HCT116 (cell line): ENCODE measurements at places on chromosomes 6 and 20. TPM values are rescaled to one million over a fixed set of nuclear protein-coding genes. Genes with fewer than 3 reads are reported as not detected.

WFDC2 gene
- total RNA-seq: 1.1 TPM

CTNNBL1 gene
- total RNA-seq: 55.4 TPM

EYA2 gene
- not detected for total RNA-seq

SNAP91 gene
- total RNA-seq: not detected

POM121L2 gene
- total RNA-seq: not detected

LY86 gene
- not detected for total RNA-seq
